Heart left ventricle (tissue), 16 donors: ENCODE measurements at places on chromosomes 4 and X. TPM values are rescaled to one million over a fixed set of nuclear protein-coding genes. Genes with fewer than 3 reads are reported as not detected.

DNA sequence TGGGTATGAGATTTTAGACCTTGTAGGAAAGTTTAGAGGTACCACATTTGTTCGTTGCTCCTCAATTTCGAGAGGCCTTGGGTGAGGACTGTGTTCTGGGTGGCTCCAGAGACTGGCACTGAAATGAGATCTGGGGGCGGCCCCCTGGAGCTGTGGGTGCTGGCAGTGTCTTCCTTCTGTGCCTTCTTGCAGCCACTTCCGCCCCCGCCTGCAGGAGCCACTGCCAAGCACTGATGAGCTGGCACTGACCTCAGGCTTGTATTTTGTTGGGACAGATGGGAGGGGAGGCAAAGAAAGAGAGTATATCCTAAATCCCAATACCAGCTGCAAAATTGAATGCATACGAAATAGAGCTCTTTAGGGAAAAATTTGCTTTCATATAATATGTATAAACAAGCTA is 64.5 kb upstream of the CLDN34 start:
- H3K36me3 ChIP-seq = no peaks in the 10 kb centered on the region
- DNase-seq = no peak
- no peak overlapping the region for H3K27ac ChIP-seq
- no peak overlapping the region for H3K4me3 ChIP-seq
- no peaks in the 10 kb centered on the region for H3K27me3 ChIP-seq

The EPHA5 gene
- 0.08 TPM for polyA plus RNA-seq

The PNMA6A gene
- 3.4 TPM for polyA plus RNA-seq

DNA sequence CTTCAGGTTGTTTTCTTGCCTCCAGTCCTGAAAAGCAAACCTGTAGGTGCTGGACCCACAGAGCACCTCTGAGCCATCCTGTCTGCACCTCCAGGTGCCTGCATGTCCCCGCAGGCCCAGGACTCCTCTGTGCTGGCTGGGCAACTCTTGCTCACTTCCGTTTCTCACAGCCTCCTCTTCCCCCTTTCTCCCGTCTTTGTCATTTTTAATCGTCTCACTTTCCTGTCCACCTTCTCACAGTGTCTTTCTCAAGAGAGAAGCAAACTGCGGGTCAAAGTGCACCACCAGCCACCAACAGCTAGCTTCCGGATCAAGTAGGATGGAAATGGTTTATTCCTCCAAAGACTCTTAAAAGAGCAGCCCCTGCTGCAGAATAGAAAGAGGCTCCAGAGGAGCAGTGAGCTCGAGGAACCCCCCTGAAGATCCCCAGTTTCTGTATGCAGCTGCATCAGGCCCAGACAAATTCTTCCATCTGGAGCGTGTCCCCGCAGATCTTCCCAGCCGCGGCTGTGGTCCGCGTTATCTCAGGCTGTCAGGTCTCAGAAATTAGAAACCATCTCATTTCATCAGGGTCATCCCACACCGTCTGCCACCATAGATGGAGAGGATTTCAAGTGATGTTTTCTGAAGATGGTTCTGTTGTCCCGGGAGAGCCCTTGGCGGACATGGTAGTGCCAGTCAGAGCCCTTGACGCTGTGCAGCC is 87.7 kb downstream of the FHDC1 start:
- no peaks in the 10 kb centered on the region for H3K27me3 ChIP-seq
- H3K4me3 ChIP-seq = no peak overlapping the region
- no peaks in the 10 kb centered on the region for H3K4me1 ChIP-seq
- no peaks in the 10 kb centered on the region for H3K36me3 ChIP-seq

The ATOH1 gene
- not detected for polyA plus RNA-seq

DNA sequence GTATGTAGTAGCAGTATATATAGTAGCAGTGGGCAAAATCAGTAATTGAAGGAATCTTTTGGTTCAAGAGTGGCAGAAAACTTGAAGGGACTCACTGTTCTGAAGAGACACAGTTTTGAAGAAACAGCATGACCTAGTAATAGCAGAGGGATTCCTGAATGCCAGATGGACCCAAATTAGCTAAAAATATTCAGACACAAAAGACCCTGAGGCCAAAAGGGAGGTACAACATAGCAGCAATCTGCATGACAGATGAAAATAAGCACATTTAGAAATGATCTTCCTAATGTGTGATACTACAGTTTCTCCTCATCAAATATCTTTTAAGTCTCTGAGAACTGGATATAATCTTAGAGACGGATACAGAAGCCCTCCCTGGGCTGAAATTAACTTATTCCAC is 536.6 kb downstream of the PPARGC1A start:
- no peak for DNase-seq
- H3K27me3 ChIP-seq = no peaks in the 10 kb centered on the region
- H3K36me3 ChIP-seq = no peaks in the 10 kb centered on the region

GRCh38 chr4:26878794-26879391 is 18.3 kb downstream of the STIM2 start:
- H3K27ac ChIP-seq = no peak overlapping the region
- no peaks in the 10 kb centered on the region for H3K27me3 ChIP-seq
- no peak overlapping the region for H3K4me3 ChIP-seq
- H3K4me1 ChIP-seq = peaks cover 11% of the 10 kb centered on the region
- no peak for DNase-seq

DNA sequence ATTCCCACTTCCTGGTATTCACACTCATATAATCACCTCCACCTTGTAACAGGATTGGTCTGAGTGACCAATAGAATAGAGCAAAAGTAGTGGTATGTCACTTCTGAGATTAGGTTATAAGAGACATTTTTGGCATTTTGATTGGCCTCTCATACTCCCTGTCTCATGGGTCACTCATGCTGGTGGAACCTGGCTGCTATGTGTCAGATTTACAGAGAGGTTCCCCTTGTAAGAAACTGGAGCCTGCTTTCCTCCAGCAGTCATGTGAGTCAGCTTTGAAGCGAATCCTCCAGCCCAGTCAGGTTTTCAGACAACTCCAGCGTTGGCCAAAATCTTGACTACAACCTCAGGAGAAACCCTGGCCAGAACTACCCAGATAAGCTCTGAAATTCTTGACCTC is 2.6 kb upstream of the OTUD4 start:
- no peaks in the 10 kb centered on the region for H3K27me3 ChIP-seq
- no peaks in the 10 kb centered on the region for H3K36me3 ChIP-seq
- no peak for DNase-seq
- H3K4me3 ChIP-seq = no peak overlapping the region
- H3K4me1 ChIP-seq = peaks cover 5% of the 10 kb centered on the region

- H3K4me3 ChIP-seq = no peak overlapping the region
- H3K27me3 ChIP-seq = no peaks in the 10 kb centered on the region
- H3K36me3 ChIP-seq = no peaks in the 10 kb centered on the region
- DNase-seq = no peak
- peaks cover 74% of the 10 kb centered on the region for H3K4me1 ChIP-seq
Observed at GRCh38 chr4:151197247-151197646, 79.7 kb upstream of the PRSS48 start.

The TBC1D19 gene
- 1.7 TPM for polyA plus RNA-seq

The SPON2 gene
- 31.2 TPM for polyA plus RNA-seq

The MAD2L1 gene
- 0.50 TPM for polyA plus RNA-seq

DNA sequence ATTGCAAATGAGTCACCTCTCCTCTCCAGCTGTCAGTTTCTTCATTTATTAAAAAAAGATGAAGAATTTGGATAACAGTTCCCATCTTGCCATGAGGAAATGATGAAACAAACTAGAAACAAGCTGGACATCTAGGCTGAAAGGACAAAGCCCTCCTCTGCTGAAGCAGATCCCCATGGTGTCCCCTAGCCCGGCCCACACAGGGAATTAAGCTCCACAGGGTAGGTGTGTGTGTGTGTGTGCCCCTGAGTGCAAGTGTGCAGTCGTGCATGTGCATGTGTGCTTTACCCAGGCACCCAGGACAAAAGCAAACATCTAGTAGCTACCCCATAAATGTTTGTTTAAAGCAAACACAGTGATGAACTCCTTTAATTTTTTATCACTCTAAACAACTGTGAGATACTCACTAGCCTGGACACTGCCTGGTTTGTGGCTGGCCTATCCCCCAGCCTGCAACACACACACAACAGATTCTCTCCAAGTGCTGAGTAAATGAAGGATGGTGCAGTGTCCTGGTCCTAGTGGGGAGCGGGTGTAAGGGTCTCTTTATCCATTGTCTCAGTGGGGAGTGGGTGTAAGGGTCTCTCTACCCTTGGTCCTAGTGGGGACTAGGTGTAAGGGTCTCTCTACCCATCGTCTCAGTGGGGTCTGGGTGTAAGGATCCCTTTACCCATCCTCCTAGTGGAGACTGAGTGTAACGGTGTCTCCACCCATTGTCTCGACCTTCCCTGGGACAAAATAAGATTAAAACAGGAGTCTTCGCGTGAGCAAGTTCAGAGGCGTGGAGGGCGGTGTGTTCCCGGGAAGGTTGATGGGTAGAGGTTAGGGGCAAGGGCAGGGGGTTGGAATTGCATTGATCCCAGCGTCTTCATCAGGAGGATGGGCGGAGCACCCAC is 688 bp upstream of the EVC start:
- no peak for DNase-seq
- H3K36me3 ChIP-seq = no peaks in the 10 kb centered on the region
- peaks cover 44% of the 10 kb centered on the region for H3K4me1 ChIP-seq
- no peaks in the 10 kb centered on the region for H3K27me3 ChIP-seq

The ZNF595 gene
- polyA plus RNA-seq = 2.7 TPM

GRCh38 chr4:157443537-157443936 is 223.0 kb downstream of the GRIA2 start:
- H3K4me1 ChIP-seq = no peaks in the 10 kb centered on the region
- no peaks in the 10 kb centered on the region for H3K27me3 ChIP-seq
- DNase-seq = no peak
- H3K4me3 ChIP-seq = no peak overlapping the region

The PAK3 gene
- polyA plus RNA-seq = not detected

DNA sequence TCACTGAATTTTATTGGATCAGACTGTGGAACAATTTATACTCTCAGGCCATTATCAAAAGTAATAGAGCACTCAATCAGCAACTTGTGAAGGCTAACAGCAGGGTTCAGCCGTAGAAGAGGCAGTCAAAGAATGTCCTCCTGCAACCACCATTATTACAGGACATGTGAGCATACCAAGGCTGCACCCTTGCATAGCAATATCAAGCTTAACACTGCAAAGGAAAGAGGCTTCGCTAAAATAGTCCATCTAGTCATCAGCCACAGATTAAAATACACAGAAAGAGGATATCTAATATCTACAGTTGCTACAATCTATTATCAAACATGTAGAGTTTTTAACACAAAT is 42.9 kb upstream of the TMPRSS11B start:
- no peak overlapping the region for H3K27ac ChIP-seq
- H3K4me3 ChIP-seq = no peak overlapping the region
- no peaks in the 10 kb centered on the region for H3K4me1 ChIP-seq
- H3K27me3 ChIP-seq = no peaks in the 10 kb centered on the region

DNA sequence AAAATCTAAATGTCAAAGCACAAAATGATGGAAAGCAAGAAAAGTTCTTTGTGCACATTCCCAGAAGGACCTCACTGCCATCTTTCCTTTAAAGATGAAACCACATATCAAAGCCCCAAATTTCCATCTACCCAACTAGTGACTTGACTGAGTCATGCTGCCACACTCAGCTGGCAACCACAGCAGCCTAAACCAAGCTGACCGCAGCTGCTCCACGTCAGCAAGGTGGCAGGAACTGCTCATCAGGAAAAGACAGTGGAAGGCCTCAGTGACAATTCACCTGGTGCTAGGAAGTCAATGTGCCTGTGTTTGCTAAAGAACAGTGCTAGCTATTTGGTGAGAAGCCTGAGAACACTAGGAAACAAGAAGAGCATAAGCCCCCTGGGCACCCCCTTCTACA is 26.1 kb downstream of the ACOX3 start:
- H3K36me3 ChIP-seq = no peaks in the 10 kb centered on the region
- H3K4me1 ChIP-seq = peaks cover 12% of the 10 kb centered on the region
- H3K27me3 ChIP-seq = no peaks in the 10 kb centered on the region
- DNase-seq = no peak

- no peak overlapping the region for H3K4me3 ChIP-seq
- peaks cover 6% of the 10 kb centered on the region for H3K4me1 ChIP-seq
- no peak for DNase-seq
- H3K27me3 ChIP-seq = no peaks in the 10 kb centered on the region
Observed at GRCh38 chr4:42327323-42327722, 70.0 kb upstream of the SHISA3 start.

The GLOD5 gene
- not detected for polyA plus RNA-seq

GRCh38 chrX:46715530-46715929 is 43.4 kb downstream of the SLC9A7 start:
- H3K4me3 ChIP-seq = no peak overlapping the region
- H3K27me3 ChIP-seq = no peaks in the 10 kb centered on the region
- no peak overlapping the region for H3K27ac ChIP-seq

The FRAS1 gene
- polyA plus RNA-seq = 1.4 TPM

The SPANXA1 gene
- polyA plus RNA-seq = not detected

The CDKL5 gene
- polyA plus RNA-seq = 3.0 TPM

The CLDN2 gene
- polyA plus RNA-seq = not detected

- no peak overlapping the region for H3K27ac ChIP-seq
- DNase-seq = no peak
- H3K36me3 ChIP-seq = no peaks in the 10 kb centered on the region
- H3K27me3 ChIP-seq = no peaks in the 10 kb centered on the region
- H3K4me1 ChIP-seq = no peaks in the 10 kb centered on the region
Observed at GRCh38 chrX:133248177-133248576, 30.0 kb upstream of the TFDP3 start.
